Stimulated activated CD8-positive, alpha-beta memory T cell treated with anti-CD3 and anti-CD28 coated beads, Interleukin-4, amount 100 ng/mL, for 48 hours (primary cell): ENCODE measurements at places on chromosomes 6 and 20.

- no peak for DNase-seq
Observed at GRCh38 chr6:17828149-17828548, 121.4 kb upstream of the NUP153 start.

DNA sequence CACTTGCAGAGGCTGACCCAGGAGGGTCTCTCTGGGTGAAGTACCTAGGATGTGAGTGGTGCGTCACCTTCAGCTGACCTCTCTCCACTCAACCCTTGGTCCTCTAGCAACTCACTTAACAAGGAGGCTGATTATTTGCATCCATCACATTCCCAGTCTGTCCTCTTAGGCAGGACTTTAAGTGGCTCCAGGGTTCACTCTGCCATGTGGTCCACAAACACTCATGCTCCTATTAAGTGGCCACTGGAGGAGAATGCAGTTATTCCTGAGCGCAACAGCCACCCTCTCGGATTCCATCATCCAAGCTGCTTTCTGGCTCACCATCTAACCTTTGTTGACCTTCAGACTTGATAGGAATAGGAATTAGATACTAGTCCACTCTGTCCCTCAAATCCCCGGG, 61.1 kb upstream of the SCAF8 start:
- no peak for DNase-seq

GRCh38 chr6:170459451-170459850, 93.7 kb downstream of the PSMB1 start:
- DNase-seq = peak; percentile 48

- DNase-seq = peak; percentile 89
Observed at GRCh38 chr20:48635791-48636267, 192.0 kb downstream of the PREX1 start.

DNA sequence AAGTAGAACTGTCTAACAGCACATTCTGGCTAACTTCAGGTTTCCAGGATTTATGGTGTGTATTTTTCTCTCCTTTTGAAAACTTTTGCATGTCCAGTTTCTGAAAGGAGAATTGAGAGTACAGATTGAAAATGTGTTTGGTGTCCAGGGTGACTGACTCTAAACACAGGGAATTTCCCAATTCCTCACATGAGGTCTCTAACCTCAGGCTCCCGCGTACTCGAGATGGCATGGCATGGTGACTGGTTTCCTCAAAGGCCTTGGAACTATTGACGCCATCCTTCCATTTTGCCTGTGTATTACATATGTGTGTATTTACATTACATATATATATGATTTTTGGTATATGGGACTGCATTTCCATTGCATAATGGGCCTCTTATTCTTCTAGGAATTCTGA, 52.5 kb downstream of the PRND start:
- DNase-seq = no peak

DNA sequence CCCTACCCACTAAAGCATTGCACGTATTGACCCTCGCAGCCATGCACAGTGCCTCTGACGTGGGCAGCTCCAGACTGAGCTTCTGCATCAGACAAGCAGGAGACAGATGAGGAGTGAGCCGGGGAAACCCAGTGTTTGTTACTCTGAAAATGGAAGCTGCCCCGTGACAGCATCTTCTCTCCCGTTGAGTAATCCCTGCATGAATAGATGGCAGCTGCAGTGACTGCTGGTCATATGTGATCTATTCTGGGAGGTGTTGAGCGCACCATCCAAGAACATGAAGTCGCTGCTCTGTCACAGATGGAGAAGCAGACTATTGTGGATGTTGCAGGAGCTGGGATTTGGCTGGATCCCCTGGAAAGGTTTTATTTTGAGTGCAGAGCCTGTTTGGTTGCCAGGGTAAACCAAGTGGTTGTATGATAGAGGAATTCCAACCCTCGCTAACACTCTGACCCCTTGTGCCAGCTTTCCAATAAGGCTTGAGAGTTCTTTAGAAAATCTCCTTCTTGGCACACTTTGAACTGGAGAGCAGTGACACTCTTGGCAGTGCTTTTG, 242.2 kb downstream of the NRN1 start:
- no peak for DNase-seq

DNA sequence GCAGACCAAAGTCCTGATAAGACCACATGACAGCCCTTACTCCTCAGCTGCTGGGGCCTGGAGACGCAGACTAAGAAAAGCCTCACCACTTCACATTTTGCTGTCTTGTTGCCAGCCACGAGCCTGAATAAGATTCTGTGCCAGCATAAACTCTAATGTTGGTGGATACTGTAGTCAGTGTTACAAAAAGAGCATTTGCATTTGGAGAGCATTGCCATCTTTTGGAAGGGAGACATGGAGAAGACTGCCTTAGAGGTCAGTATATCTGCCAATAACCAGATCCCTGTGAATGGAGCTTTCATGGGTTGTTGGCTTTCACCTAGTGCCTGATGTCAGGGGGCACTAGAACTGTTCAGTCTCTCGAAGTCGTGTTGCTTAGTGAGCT, 315.2 kb downstream of the ZFAND3 start:
- no peak for DNase-seq

- DNase-seq = no peak
Observed at GRCh38 chr6:91697010-91697695, 1110.3 kb upstream of the MAP3K7 start.

- DNase-seq = no peak
Observed at GRCh38 chr6:168865-169455, 123.3 kb upstream of the DUSP22 start.

- DNase-seq = no peak
Observed at GRCh38 chr6:88983532-88983931, 20.1 kb upstream of the RNGTT start.

GRCh38 chr6:80623066-80623815, 516.8 kb downstream of the BCKDHB start:
- no peak for DNase-seq

DNA sequence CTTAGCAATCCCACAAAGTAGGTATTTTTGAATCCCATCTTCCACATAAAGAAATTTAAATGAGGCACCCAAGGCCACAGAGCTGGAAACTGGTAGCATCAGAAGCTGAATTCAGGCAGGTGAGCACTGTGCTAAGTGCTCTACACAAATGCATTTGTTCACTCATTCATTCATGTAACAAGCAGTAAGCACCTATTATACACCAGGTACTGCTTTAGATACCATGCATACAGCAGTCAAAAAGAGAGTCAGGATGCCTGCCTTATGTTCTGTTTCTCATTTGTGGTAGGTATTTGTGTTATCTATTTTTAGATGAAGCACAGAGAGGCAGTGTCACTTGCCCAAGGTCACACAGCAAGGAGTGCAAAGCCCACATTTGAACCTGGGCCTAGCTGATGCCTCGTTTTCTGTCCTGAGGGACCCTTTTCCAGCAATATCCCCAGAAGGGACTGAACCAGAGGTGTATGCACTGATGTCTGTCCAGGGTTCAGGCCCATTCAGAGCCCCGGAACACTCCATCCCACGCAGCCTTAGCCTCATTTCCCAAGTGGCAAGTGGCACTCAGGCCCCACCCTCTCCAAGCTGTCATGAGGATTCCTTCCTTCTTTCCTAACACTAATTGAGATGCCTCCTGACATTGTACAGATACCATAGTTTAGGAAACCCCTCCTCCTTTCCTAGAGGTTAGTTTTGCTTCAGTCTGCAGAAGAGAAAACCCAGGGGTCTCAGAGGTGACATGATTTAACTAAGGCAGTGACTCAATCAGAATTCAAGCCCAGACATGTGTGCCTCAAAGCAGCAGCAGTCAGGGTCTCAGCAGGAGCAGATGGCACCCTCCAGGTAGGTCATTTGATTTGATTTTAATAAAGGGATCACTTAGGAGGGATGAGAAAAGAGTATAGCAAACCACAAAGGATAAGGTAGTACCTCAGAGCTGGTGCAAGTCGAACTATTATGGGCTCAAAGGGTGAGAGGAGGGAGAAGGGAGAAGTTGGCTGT, 61.2 kb upstream of the SIRPA start:
- DNase-seq = no peak

- DNase-seq = no peak
Observed at GRCh38 chr20:44203161-44203560, 7.4 kb downstream of the OSER1 start.

GRCh38 chr20:23155141-23155590, 69.0 kb upstream of the CD93 start:
- peak; percentile 8 for DNase-seq

DNA sequence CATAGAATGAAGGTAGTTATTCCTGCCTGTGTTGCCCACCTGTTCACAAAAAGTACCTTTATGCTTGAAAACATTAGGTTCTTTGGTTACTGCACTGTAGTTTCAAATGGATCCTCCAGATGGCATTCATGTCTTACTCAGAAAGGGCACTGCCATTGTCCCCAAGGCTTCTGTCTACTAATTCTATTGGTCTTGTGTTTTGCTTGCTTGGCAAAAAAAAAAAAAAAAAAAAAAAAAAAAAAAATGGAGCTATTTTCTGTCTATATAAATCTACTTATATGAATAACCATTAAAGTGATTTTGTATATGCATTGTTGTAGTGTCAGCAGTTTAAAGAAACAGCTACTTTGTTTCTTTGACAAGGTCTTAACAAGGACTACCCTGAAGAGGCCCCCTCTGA, 12.7 kb upstream of the EFHC1 start:
- DNase-seq = no peak

GRCh38 chr6:166286839-166287271, 21.3 kb downstream of the PRR18 start:
- peak; percentile 21 for DNase-seq

GRCh38 chr6:4460586-4461475, 315.4 kb upstream of the CDYL start:
- DNase-seq = no peak

DNA sequence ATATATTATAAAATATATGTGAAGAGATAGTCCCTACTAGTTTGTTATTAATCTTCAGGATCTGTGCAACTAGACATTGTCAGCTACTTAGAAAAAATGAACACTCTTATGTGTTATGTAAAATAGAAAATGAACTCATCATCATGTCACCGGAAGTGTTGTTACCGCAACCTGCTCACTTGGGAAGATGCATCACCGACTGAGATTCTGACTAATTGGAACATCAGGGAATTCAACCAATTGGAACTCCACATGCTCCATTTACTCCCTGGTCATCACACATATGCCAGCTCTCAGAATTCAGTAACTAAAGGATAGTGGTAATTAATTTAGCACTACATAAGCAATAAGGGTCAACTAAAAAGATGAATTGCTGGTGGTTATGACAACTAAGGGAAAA, 16.7 kb upstream of the B3GAT2 start:
- DNase-seq = no peak

- no peak for DNase-seq
Observed at GRCh38 chr6:144510859-144511258, 225.7 kb downstream of the UTRN start.

DNA sequence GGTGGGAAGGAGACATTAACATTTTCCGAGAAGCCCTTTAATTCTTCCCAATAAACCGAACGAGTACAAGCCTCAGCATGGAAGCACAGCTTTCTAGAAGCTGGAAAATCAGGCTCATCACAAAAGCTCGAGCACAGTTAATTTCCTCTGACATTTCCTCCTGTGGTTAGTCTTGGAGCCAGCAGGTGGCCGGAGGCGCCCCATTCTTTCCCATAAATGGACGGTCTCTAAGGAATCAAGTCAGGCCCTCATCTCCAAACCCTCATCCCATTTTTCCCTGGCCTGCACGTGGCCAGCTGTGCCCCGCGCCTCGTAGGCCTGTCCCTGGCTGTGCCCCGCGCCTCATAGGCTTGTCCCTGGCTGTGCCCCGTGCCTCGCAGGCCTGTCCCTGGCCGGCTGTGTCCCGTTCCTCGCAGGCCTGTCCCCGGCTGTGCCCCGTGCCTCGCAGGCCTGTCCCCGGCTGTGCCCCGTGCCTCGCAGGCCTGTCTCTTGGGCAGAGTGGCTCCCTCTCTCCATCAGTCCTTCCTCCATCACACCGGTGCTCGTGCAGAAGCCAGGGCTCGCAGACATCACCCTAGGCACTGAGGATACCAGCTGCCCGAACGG, 19.7 kb upstream of the NTSR1 start:
- no peak for DNase-seq

DNA sequence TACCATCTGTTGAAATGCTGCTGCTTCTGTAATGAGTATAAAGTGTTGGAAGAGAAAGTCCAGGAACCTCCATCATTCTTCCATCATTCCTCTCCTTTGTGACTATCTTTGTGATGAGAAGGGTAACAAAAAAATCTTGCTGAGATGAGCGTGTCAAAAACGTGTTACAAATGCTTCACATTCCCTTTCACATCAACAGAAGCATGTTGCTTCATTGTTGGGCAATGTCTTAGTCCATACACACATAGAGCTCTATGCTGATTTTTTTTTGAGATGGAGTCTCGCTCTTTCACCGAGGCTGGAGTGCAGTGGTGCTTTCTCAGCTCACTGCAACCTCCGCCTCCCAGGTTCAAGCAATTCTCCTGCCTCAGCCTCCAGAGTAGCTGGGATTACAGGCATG, 114.1 kb upstream of the ESR1 start:
- no peak for DNase-seq

DNA sequence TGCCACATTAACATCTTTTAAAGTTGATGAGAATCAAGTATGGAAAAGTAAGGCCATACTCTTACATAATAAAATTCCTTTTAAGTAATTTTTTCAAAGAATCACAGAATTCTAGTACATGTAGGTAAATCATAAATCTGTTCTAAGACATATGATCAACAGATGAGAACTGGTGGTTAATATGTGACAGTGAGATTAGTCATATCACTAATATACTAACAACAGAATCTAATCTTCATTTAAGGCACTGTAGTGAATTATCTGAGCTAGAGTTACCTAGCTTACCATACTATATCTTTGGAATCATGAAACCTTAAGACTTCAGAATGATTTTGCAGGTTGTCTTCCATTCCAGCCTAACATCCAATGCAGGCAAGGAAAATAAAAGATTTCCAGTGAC, 11.6 kb downstream of the PLN start:
- DNase-seq = no peak

DNA sequence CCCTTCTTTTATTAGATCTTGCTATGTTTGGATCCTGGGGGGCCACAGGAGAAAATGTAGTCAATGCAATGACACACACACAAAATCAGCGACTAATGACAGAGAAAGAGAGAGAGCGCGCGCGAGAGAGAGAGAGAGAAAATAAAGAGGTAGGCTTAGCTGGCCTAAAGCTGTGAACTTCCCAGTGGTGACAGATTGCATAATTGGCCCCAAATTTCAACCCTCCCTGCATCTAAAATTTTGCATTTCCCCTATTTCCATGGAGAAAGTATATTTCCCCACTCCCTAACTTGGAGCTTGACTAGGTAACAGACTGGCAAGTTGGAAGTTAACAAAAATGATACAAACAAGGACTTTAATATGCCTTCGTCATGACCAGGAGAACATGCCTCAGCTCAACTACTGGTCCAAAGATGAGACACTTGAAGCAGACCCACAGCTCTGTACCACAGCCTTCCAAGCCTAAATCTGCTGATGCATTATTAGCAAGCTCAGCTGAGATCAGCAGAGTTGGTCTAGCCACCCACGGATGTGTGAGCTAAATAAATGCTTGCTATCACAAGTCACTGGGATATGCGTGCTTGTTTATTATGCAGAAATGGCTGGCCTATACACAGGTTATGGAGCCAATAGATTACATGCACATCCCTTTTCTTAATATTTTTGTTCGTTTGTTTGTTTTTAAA, 118.1 kb upstream of the PRDM1 start:
- no peak for DNase-seq

- DNase-seq = no peak
Observed at GRCh38 chr6:156102129-156102528, 646.5 kb upstream of the NOX3 start.

- no peak for DNase-seq
Observed at GRCh38 chr20:22578221-22579118, 5.9 kb downstream of the FOXA2 start.

GRCh38 chr6:162377735-162378134, 349.8 kb downstream of the PRKN start:
- no peak for DNase-seq

- DNase-seq = no peak
Observed at GRCh38 chr6:137191670-137192069, 18.2 kb upstream of the IL22RA2 start.

- no peak for DNase-seq
Observed at GRCh38 chr6:14337152-14337551, 219.6 kb downstream of the CD83 start.
